ENCODE measurements at places on chromosomes 12 and 14. TPM values are rescaled to one million over a fixed set of nuclear protein-coding genes. Genes with fewer than 3 reads are reported as not detected.

ANKRD33 gene
- total RNA-seq = not detected

GRCh38 chr12:105724641-105725040, 394.1 kb downstream of the C12orf75 start:
- no peaks in the 10 kb centered on the region for H3K4me1 ChIP-seq
- peaks cover 13% of the 10 kb centered on the region for H3K27me3 ChIP-seq
- H3K36me3 ChIP-seq = no peaks in the 10 kb centered on the region

- no peak overlapping the region for H3K4me3 ChIP-seq
- no peaks in the 10 kb centered on the region for H3K27me3 ChIP-seq
- H3K4me1 ChIP-seq = no peaks in the 10 kb centered on the region
- H3K36me3 ChIP-seq = peaks cover 4% of the 10 kb centered on the region
- no peak overlapping the region for H3K27ac ChIP-seq
- no peak for DNase-seq
Measured at GRCh38 chr12:122861587-122861970, 26.3 kb downstream of the HIP1R start.

DNA sequence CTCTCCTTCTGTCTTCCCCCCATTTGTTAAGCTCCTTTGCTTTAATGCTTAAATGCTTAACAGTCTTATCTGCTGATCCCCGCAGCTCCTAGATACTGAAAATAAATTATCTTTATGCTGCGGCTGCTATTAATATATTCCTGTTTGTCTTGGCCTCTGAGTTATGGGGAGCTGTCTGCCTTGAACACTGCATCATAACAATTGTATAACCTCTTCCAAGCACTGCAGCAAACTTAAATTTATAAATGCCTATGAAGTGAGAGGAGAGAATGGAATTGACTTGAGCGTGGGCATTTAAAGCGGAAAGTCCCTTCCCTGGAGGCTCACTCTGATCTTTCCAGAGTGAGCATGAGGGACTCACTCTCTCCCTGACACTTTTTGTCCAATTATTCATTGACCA, 23.1 kb upstream of the DCP1B start:
- DNase-seq = no peak
- no peaks in the 10 kb centered on the region for H3K4me1 ChIP-seq
- no peaks in the 10 kb centered on the region for H3K36me3 ChIP-seq
- H3K27ac ChIP-seq = no peak overlapping the region
- H3K27me3 ChIP-seq = peaks cover 24% of the 10 kb centered on the region

DNA sequence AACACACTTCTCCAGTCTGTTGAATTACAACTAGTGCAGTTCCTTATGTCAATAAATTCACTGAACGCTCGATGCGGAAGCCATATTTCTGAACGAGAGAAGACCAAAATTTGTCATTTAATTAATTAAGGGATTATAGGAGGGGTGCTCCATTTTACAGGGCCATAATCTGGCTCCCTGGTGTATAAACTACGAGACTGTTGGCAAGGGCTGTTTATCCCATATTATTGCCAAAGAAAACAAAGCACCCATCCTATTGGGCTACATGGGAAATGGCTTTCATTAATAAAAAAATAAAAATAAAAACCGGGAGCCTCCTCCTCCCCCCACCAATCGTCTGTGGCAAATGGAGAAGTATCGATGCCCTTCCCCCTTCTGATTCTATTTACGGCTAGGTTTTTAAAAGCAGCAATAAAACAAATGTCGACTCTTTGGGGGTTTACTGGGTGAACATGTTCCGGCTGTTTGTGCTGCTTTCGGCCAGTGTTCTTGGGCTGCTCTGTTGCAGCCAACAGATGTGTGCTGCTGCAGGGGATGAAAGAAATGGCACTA, 24.8 kb downstream of the ATF7 start:
- DNase-seq = no peak
- peaks cover 16% of the 10 kb centered on the region for H3K4me1 ChIP-seq
- no peaks in the 10 kb centered on the region for H3K27me3 ChIP-seq
- H3K27ac ChIP-seq = no peak overlapping the region

DNA sequence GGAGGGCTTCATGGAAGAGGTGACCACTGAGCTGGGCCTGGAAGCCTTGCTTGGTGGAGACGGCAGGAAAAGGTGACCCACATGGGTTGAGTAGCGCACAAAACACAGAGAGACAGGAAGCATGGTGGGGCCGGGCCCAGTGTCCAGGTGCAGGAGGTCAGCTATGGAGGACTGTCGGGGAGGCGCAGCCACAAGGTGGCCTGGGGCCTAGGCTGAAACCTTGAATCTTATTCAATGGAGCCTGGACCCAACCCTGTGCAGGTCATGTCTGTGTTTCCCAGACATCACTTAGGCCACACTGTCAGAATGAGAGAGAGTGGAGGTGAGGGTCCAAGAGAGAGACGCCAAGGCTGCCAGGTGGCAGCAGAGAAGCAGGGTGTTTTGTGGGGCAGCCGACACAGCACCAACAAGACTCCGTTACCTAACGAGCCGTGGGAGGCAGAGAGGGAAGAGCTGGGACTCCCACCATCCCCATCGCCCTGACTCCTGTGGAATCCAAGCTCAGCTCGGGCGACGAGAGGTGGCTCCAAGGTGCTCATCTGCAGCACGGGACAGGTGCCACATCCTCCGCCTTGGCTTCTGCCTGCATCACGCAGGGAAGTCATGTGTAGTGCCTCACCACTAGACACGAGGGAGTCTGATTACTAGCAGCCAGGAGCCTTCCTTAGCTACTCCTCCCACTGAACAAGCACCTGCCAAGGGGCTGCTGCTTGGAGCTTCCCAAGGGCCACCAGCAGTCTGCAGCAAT, 38.7 kb downstream of the DEGS2 start:
- H3K27me3 ChIP-seq = no peaks in the 10 kb centered on the region
- peaks cover 3% of the 10 kb centered on the region for H3K4me1 ChIP-seq
- no peak overlapping the region for H3K4me3 ChIP-seq
- peaks cover 36% of the 10 kb centered on the region for H3K36me3 ChIP-seq

All from activated CD8-positive, alpha-beta memory T cell treated with anti-CD3 and anti-CD28 coated beads, Interleukin-2, amount 10 ng/mL, durations not matched to agents 7 days and 5 days (primary cell).